ENCODE measurements at places on chromosomes 3 and 15. TPM values are rescaled to one million over a fixed set of nuclear protein-coding genes. Genes with fewer than 3 reads are reported as not detected.

DNA sequence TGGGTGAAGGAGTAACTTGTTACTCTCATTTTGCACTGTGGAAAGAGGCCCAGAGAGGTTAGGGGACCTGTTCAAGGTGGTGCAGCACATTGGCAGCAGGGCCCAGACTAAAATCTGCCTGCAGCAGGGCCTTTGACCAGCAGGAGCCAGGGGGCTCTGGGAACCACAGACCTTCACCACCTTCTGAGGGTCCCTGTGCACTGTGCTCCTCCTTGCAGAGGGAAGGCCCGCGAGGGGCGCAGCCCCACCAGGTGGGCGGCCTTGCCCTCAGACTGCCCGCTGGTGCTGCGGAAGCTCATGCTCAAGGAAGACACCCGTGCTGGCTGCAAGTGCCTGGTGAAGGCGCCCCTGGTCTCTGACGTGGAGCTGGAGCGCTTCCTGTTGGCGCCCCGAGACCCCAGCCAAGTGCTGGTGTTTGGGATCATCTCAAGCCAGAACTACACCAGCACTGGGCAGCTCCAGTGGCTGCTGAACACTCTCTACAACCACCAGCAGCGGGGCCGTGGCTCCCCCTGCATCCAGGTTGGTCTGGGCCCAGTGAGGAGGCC is 61.5 kb upstream of the FGD5 start:
- no peaks in the 10 kb centered on the region for H3K4me1 ChIP-seq
- DNase-seq: no peak
- no peak overlapping the region for H3K4me3 ChIP-seq
- H3K27ac ChIP-seq: no peak overlapping the region
- no peaks in the 10 kb centered on the region for H3K27me3 ChIP-seq

GRCh38 chr3:105353485-105354161 is 13.1 kb upstream of the ALCAM start:
- H3K27ac ChIP-seq: peak overlapping the region; percentile 10
- H3K27me3 ChIP-seq: no peaks in the 10 kb centered on the region
- H3K4me1 ChIP-seq: no peaks in the 10 kb centered on the region

DNA sequence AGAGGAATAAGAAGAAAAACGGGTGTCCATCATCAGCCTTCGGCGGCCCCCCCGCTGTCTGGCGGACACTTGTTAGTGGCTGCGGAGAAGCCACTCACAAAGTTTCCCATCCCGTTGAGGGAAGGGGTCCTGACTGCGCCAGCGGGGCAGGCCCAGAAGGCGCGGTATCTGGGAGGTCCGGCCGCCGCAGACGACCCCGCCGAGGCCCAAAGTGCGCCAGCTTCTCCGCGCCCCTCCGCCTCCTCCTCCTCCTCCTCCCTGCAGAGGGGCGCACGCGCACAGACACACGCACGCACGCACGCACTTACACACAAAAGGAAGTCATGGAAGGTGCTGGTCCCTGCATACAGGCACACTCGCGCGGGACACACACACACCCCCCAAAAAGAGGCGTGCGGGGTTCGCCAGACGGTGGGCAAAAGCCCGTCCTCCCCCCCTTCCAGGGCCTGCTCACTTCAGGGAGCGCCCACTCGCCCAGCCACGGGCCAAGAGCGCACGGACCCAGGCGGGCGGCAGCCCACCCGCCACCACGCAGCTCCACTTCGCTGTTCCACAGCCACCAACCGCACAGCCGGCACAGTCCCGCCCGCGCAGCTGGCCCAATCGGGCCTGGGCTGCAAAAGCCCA is 18.0 kb downstream of the ZNF148 start:
- peaks cover 7% of the 10 kb centered on the region for H3K4me1 ChIP-seq
- peak; percentile 25 for DNase-seq
- H3K27me3 ChIP-seq: no peaks in the 10 kb centered on the region
- H3K4me3 ChIP-seq: peak overlapping the region; percentile 32
- H3K36me3 ChIP-seq: no peaks in the 10 kb centered on the region

GRCh38 chr3:50203113-50203808 is 1.8 kb upstream of the SLC38A3 start:
- H3K36me3 ChIP-seq: no peaks in the 10 kb centered on the region
- no peak for DNase-seq
- no peak overlapping the region for H3K4me3 ChIP-seq
- peaks cover 22% of the 10 kb centered on the region for H3K4me1 ChIP-seq
- H3K27me3 ChIP-seq: no peaks in the 10 kb centered on the region

GRCh38 chr15:52481915-52482314 is 46.8 kb downstream of the MYO5A start:
- no peak for DNase-seq
- no peaks in the 10 kb centered on the region for H3K36me3 ChIP-seq
- H3K4me3 ChIP-seq: no peak overlapping the region
- H3K4me1 ChIP-seq: peaks cover 33% of the 10 kb centered on the region

DNA sequence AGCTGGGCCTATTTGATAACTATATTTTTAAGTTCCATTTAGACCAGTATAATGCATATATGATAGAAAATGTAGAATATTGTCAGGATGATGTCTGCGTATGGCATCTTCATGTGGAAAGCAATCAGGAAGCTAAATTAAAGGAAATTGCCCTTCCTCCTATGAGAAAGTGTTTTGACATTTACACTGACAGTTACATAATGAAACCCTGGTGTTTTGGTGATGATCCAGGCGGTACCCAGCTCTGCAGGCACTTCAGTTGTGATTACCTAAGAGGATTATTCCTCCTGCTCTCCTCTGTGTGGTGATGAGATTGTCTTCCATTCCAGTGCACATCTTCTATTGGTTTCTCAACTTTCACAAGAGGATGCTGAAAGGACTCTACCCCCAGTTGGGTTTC is 126.5 kb upstream of the MITF start:
- no peaks in the 10 kb centered on the region for H3K27me3 ChIP-seq
- H3K36me3 ChIP-seq: no peaks in the 10 kb centered on the region
- no peak for DNase-seq
- no peak overlapping the region for H3K27ac ChIP-seq
- no peak overlapping the region for H3K4me3 ChIP-seq

The CPNE9 gene
- not detected for total RNA-seq

DNA sequence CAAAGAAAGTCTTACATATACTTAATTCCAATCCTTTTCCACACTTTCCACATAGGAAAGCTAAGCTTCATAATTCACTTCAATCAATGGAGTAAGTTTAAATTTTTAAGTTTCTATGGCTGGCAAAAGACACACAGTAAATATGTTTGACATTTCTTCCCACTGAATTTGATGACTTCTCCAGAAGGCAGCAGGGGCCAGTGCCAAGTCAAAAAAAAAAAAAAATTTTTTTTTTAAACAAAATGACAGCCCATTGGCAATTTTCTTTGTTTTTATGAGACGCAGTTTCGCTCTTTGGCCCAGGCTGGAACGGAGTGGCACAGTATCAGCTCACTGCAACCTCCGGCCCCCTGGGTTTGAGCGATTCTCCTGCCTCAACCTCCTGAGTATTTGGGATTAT is 28.7 kb downstream of the ATP13A3 start:
- no peak overlapping the region for H3K4me3 ChIP-seq
- no peaks in the 10 kb centered on the region for H3K36me3 ChIP-seq
- H3K4me1 ChIP-seq: no peaks in the 10 kb centered on the region
- H3K27ac ChIP-seq: no peak overlapping the region
- DNase-seq: no peak

The RTP3 gene
- total RNA-seq: not detected

DNA sequence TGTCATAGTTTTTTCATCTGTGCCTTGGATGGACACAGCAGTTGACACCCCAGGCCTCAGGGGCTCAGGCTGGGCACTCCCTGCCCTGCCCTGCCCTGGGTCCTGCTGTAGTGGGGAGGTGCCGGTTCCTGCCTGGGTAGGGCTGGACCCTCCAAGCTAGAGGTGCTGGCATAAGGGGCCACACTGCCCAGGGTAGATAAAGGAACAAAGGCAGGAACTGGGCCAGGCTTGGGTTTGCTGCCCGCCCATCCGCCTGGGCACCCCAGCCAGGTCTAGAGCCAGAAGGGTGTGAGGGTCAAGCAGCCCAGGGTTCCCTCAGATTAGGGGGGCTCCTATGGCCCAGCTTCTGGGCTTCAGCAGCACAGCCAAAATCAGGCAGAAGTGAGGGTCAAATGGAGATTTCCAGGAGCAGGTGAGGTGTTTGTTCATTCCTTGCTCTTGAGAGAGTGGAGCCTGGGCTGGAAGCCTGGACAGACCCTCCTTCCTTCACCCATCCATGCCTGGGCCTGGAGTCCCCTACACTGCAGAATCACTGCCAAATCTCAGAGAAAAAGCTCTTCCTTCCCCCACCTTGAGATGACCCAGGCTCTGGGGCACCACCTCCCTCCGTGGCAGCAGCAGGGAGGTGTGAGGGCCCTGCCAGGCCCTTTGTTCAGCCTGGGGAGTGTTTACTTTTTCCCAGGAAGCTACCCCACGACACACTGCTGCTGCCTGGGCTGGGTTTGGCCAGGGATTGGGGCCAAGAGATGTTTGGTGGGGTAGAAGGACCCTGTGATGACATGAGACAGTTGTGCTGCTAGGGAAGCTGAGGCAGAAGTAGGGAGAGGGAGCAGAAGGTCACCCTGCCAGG is 7.1 kb downstream of the SEMA3F start:
- no peak overlapping the region for H3K27ac ChIP-seq
- H3K4me3 ChIP-seq: no peak overlapping the region
- H3K27me3 ChIP-seq: no peaks in the 10 kb centered on the region
- no peak for DNase-seq

DNA sequence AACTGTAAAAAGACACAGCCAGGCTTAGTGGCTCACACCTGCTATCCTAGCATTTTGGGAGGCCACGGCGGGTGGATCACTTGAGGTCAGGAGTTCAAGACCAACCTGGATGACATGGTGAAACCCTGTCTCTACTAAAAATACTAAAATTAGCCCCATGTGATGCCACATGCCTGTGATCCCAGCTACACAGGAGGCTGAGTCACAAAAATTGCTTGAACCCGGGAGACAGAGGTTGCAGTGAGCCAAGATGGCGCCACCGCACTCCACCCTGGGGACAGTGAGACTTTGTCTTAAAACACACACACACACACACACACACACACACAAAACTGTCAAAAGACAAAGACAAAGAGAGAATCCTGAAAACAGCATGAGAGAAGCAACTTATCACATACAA is 18.0 kb downstream of the SPCS1 start:
- no peak for DNase-seq
- peaks cover 74% of the 10 kb centered on the region for H3K36me3 ChIP-seq
- no peaks in the 10 kb centered on the region for H3K27me3 ChIP-seq

GRCh38 chr3:161336661-161337060 is 34.7 kb downstream of the SPTSSB start:
- H3K36me3 ChIP-seq: no peaks in the 10 kb centered on the region
- H3K4me3 ChIP-seq: no peak overlapping the region
- no peaks in the 10 kb centered on the region for H3K4me1 ChIP-seq

DNA sequence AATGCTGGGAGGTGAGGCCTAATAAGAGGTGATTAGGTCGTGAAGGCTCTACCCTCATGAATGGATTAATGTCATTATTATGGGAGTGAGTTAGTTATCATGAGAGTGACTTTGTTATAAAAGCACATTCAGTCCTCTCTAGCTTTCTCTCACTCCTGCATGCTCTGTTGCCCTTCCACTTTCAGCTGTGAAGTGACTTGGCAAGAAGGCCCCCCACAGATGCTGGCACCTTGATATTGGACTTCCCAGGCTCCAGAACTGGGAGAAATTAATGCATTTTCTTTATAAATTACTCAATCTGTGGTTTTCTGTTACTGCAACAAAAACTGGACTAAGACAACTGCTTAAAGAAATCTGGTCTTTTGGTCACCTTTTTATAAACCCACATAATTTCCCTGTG is 144.3 kb downstream of the FBN1 start:
- no peaks in the 10 kb centered on the region for H3K27me3 ChIP-seq
- H3K36me3 ChIP-seq: no peaks in the 10 kb centered on the region
- H3K4me3 ChIP-seq: no peak overlapping the region
- H3K27ac ChIP-seq: no peak overlapping the region
- no peaks in the 10 kb centered on the region for H3K4me1 ChIP-seq

The CGNL1 gene
- total RNA-seq: 31.9 TPM

The DVL3 gene
- 45.2 TPM for total RNA-seq

The C3orf22 gene
- not detected for total RNA-seq

DNA sequence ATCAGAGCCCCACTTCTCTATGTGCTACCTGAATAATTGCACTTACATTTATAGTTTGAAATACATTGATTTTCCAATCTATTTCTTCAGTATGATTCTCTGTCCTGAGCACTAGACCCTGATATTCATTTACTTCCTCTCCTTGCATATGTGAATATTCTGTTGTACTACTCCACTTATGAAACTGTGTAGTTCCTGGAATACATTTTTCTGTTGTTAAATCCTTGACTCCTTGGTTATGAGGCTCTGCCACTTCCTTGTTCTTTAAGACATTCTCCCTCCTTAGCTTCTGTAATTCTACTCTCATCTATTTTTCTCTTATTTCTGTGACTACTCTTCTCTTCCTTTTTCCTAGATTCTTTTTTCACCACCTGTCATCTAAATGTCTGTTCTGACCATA is 12.9 kb upstream of the MGA start:
- no peaks in the 10 kb centered on the region for H3K4me1 ChIP-seq
- H3K27me3 ChIP-seq: no peaks in the 10 kb centered on the region
- H3K36me3 ChIP-seq: no peaks in the 10 kb centered on the region
- H3K4me3 ChIP-seq: no peak overlapping the region

GRCh38 chr3:119810018-119810435 is 28.1 kb downstream of the NR1I2 start:
- no peak overlapping the region for H3K27ac ChIP-seq
- H3K4me3 ChIP-seq: peak overlapping the region; percentile 30

The CHRNA5 gene
- 0.84 TPM for total RNA-seq

The KLHL40 gene
- total RNA-seq: 0.42 TPM

DNA sequence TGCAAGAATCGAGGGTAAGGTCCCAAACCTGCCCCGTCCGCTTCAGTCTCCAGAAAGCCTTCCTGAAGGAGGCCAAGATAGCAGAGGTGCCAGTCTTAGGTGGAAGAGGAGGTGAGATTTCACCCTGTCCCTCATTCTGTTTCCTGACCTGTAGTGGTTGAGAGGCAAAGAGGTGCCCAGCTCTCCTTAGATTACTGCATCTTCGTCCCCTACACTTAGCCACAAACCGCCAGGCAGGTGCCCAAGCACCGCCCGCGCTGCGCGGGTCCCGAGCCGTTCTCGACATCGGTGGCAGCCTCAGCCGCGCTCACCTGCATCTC is 23.8 kb upstream of the POLG start:
- H3K4me1 ChIP-seq: no peaks in the 10 kb centered on the region
- no peak for DNase-seq
- peaks cover 97% of the 10 kb centered on the region for H3K27me3 ChIP-seq
- H3K36me3 ChIP-seq: no peaks in the 10 kb centered on the region

- H3K36me3 ChIP-seq: no peaks in the 10 kb centered on the region
- peaks cover 10% of the 10 kb centered on the region for H3K4me1 ChIP-seq
- no peaks in the 10 kb centered on the region for H3K27me3 ChIP-seq
- no peak for DNase-seq
- no peak overlapping the region for H3K4me3 ChIP-seq
These were observed 199.6 kb upstream of the EIF1B start for GRCh38 chr3:40109641-40110490.

The ADGRG7 gene
- total RNA-seq: not detected

The TGM4 gene
- total RNA-seq: not detected

GRCh38 chr3:149038322-149038721 is 47.0 kb downstream of the GYG1 start:
- peaks cover 37% of the 10 kb centered on the region for H3K36me3 ChIP-seq
- H3K27ac ChIP-seq: no peak overlapping the region
- no peaks in the 10 kb centered on the region for H3K27me3 ChIP-seq
- no peaks in the 10 kb centered on the region for H3K4me1 ChIP-seq
- H3K4me3 ChIP-seq: no peak overlapping the region

The OR5K3 gene
- not detected for total RNA-seq

The IQCB1 gene
- total RNA-seq: 30.0 TPM

The ATP2B2 gene
- 0.44 TPM for total RNA-seq

The BRPF1 gene
- total RNA-seq: 20.7 TPM

All from tibial nerve (tissue), 4 donors.